Left kidney (tissue), 8 donors: ENCODE measurements at places on chromosomes 2 and 18. TPM values are rescaled to one million over a fixed set of nuclear protein-coding genes. Genes with fewer than 3 reads are reported as not detected.

GRCh38 chr2:217075268-217076057 lies 215.6 kb upstream of the TNP1 start:
- DNase-seq: no peak

RNF144A gene
- polyA plus RNA-seq: 62.9 TPM

DNA sequence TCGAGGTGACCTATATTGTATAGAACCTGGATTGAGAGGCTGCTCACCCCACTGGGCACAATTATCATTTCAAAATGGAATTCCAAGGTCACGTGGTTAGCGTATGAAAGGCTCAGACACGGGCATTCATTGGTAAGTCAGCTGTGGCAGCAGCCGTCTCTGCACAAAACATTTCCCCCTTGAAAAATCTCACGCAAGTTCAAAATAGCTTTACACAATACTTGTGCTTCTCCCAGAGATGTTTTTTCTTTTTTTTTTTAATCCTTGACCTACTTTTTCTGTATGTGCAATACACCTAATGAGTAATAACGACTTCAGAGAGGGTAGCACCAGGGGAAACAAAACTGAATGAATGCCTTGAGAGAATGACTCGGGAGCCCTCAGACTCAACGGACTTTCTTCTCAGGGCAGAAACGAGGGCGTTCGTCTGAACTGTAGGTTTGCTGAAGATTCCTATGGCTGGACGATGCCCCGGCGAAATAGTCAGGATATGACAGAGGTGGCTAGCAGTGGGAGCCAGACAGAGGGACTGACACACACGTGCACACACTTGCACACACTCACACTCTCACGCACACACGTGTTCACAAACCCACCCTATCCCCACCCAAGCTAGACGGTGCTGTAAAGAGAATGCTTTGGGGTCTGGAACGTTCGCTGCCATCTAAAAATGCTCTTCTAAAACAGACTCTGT lies 77.8 kb downstream of the PDCL3 start:
- no peak for DNase-seq

DNA sequence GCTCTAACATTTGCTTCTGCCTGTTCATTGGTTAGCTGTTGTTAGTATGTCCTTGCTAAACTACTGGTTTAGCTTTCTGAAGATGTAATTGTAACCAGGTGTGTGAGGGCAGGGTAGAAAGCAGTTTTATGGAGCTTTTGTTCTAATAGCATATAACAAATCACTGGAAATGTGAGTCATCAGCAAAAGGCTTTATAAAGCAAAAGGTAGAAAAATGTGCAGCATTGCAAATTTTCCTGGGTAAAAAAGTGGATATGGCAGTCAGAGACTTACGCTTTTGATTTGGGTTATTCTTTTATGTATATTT lies 85.3 kb downstream of the ZNF407 start:
- DNase-seq: no peak

- no peak for DNase-seq
Measured at GRCh38 chr2:128894896-128895295, 576.2 kb upstream of the HS6ST1 start.

POTEI gene
- 0.08 TPM for polyA plus RNA-seq

DNA sequence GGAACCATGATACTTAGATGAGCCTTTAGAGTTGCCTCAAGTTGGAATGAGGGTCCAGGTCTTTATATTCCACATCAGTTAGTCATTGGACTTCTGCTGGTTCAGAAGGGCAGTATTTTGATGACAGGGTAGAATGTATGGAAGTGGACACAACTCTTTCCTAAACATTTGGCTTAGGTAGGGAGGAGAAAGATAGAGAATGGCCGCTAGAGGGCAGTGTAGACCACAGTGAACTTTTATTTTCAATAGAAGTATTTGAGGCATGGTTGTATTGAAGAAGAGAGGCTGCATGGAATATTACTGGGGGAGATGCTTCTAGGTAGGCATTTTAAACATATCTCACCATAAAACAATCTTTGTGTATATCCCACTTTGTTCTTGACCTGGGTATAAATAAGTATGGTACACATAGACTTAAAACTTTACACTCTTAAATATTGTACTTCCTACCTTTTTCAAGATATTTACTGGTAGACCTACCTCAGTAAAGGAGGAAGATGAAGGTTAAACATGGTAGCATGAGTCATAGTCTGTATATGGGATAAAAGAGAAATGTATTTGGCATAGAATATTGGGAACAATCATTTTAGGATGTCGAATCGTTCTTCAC lies 497.6 kb upstream of the FAM98A start:
- DNase-seq: peak; percentile 80

DNA sequence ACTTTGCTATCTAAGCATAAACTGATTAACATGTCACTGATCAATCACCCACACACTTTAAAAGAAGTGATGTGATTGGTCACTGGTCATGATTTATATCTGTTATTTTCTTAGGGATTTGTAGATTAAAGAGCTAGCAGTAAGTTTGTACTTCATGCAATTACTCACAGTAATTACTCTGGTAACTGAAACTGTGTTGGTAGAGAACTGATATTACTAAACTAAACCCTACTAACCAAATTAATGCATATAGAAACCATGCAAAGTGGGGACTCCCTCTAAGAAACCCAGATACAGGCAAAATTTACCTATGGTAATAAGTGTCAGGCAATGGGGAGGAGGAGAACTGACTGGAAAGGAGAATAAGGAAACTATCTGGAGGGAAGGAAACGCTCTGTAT lies 44.8 kb upstream of the C2orf15 start:
- DNase-seq: no peak

- no peak for DNase-seq
Measured at GRCh38 chr2:63741884-63742579, 99.7 kb upstream of the UGP2 start.
